ENCODE measurements at places on chromosomes 5 and 9.

GRCh38 chr5:133469846-133470245 is 142.5 kb downstream of the FSTL4 start:
- no peak for DNase-seq

GRCh38 chr5:10760921-10761184 is 181 bp downstream of the DAP start:
- DNase-seq = no peak

DNA sequence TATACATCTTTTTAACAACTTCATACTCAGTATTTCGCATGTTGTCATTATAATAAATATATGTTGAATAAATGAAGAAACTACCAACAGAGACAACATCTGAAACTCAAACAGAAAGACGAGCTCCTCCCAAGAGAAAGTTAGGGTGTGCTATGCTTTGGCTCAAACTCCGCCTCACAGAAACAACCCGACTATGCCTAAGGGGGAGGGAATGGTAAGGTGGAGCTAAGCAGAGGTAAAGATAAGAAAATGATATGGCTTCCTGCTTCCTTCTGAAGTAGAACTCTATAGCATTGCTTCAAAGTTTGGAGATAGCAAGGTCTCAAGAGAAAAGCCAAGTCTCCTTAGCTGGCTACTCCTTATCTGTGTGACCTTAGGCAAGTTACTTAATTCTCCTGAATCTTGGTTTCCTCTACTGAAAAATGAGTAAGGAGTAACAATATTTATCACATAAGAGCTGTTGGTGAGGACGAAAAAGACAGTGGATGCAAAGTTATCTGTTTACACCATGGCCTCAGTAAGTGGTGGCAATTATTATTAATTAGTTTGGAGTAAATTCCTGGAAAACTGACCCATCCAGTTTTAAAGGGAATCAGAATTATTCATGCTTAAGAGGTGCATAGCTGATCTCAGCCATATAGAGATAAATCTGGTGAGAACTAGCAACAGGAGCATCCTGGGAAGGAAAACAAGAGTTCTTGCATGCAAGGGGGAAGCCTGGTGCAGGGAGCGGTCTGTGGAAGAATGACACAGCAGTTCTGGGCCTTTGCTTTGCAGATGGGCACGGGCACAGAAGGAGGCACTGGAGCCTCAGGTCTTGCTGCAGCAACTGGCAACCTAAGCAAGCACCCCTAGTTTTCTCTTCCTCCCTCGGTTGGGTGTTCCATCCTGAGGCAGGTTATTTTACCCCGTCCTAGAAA is 73.3 kb downstream of the GLIS3 start:
- DNase-seq = no peak

- no peak for DNase-seq
These were observed 24.1 kb downstream of the PTTG1 start for GRCh38 chr5:160445751-160446150.

- no peak for DNase-seq
These were observed 242.2 kb upstream of the ACTBL2 start for GRCh38 chr5:57724836-57725235.

DNA sequence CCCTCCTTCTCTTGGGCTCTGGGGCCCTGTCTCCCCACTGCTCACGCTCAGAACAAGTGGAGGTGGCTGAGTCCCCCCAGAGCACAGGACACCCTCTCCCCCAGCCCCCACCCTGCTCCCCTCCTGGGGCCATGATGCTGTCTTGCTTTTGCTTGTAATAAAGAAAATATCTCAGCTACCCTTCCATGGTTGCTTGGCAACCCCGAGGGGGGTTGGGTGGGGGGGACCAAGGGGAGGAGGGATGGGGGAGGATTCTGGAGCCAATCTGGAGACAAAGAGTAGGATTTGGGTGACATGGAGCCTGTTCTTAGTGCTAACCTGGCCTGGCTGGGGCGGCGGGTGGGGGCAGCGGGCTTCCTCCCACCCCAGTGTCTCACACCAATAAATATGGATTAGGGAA is 16.1 kb upstream of the CERCAM start:
- DNase-seq = no peak

DNA sequence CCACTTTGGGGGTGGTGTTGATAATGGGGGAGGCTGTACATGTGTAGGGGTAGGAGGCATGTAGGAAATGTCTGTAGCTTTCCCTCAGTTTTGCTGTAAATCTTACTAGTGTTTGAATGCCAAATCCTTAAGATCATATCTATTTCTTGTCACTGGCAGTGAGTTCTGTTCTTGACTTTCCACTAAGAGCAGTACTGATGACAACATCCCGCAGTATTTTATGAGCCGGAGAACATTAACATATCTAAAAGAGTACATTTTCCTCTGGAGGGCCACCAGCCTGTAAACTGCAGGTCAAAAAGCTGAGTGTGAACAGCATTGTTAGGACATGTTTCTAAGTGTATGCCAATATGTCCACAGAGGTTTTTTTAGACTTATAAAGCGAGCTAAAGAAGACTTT is 2.5 kb upstream of the HSPB3 start:
- DNase-seq = no peak

- no peak for DNase-seq
These were observed 482.6 kb downstream of the PTPRD start for GRCh38 chr9:10130061-10130675.

DNA sequence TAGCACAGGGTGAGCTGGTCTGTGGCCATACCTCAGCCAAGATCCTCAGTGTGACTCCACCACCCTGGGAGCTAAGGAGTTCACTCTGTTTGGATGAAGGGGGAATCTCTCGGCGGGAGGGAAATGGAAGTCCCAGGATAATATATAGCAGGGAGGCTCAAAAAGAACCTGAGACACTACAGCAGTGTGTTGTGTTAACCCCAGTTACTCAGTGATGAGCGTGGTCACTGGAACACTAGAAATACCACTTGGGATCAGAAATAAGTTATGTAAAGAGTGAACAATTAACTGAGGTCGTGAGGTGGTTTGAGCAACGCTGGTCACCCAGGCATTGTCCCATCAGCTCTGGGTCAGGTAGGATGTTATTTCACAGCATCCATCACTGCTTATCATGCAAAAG is 59.3 kb upstream of the ADAMTS16 start:
- DNase-seq = no peak

DNA sequence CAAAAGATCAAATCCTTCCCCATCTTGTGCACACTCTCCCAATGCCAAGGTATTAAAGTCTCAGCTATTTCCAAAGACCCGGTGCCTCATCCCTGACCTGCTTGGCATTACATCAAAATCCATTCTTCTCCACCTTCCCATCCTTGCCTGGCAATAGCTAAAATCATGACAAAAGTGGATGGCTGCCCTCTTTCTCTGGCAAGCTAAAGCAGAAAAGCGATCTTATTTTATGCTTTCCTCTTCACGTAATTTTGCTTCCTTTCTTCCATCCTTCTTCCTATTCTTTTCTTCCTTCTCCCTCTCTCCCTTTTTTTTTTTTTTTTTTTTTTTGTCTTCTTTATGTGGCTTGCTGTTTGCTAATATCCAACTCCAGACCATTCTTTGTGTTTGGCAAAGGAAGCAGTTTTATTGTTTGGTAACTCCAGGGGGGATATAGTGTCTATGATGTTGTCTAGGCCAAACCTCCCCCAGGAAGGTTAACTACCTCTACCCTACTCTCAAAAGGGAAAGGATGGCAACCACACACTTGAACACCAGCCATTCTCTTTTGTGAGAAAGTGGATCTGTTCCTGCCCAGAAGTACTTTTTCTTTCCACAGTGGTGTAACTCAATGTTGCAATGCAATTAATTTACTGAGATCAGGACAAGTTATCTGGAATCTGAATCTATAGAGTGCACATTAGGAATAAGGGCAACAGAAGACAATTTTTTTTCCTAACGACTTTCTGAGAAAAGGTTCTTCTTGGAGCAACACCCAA is 120.9 kb upstream of the TMEM161B start:
- no peak for DNase-seq
